T1000 (cell line): ENCODE measurements at places on chromosomes 4 and X.

DNA sequence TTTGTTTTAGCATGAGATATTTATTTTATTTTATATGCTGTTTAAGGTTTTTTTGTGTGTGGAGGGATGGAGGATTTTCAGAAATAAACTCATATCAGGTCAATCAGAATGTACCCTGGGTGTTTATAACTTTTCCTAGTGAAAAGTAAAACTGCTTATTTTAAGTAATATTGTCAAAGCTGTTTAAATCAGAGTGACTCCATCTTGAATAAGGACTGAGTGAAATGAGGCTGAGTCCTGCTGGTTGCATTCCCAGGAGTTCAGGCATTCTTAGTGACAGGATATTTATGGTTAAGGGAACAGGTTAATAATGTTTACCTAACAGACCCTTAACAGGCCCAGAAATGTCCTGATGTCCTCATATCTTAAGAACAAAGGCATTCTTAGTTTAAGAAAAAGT is 1160.9 kb upstream of the PCDH7 start:
- no peak for DNase-seq

GRCh38 chr4:6765703-6766102 is 16.8 kb upstream of the KIAA0232 start:
- no peak for DNase-seq

- no peak for DNase-seq
Measured at GRCh38 chrX:37921758-37922157, 74.4 kb upstream of the DYNLT3 start.

- no peak for DNase-seq
Measured at GRCh38 chr4:38236003-38236402, 275.8 kb downstream of the PTTG2 start.

DNA sequence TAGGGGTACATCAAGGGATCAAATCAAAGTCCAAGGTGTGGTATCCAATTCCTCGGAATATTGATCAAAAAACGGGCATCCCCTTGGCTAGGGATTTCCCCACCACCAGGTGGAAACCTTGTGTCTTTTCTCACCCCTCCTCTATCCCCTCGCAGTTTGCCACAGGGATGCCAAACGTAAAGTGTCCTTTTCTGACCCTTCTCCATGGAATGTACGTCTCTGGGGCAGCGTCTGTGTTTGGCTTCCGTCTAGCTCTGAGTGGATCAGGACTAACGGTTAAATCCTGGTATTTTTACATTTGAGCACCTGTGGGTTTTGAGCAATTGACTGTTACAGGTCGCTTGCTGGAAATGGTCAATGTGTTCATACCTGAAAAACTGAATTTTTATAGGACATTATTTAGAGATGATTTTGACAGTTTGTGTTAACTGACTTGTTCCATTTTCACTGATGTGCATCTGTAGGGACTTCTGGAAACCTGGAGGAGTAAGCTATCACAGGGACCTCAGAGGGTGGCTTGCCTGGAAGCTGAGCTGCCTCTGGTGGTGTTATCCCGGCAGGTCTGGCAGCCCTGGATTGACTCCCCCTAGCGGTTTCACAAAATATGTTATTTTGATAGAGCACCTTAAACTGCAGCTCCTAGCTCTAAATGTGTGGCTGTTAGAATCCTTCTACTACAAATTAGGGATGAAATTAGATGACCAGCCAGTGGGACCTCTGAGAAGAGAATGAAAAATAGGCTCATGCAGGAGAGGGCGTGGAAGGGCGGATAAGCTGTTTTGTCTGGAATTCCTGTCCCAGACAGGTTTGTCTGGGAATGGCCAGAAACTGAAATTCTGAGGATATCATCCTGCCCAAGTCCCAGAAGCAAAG is 8.8 kb upstream of the MGST2 start:
- DNase-seq = no peak

DNA sequence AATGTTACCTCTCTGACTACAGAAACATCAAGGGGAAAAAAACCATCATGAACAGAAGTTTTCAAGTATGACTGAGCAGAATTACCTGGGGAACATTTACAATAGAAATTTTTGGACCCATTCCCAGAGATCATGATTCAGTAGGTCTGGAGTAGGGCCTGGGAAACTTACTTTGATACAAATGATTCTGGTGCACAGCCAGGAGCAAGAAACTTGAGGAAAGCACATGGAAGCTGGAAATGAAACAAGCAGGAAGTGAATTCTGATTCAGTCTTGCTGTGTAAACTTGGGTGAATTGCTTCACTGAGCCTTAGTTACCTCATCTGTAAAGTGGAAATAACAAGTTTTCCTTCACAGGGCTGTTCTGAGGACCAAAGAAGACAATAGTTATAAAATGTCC is 192.5 kb upstream of the TAPT1 start:
- peak; percentile 32 for DNase-seq

- DNase-seq = no peak
Measured at GRCh38 chr4:113758372-113758771, 3.2 kb downstream of the CAMK2D start.

- no peak for DNase-seq
Measured at GRCh38 chrX:103789004-103789403, 12.4 kb downstream of the PLP1 start.

GRCh38 chr4:6924361-6924779 is 14.7 kb downstream of the TBC1D14 start:
- no peak for DNase-seq

GRCh38 chrX:126551725-126552312 is 795 bp downstream of the DCAF12L1 start:
- DNase-seq = no peak

DNA sequence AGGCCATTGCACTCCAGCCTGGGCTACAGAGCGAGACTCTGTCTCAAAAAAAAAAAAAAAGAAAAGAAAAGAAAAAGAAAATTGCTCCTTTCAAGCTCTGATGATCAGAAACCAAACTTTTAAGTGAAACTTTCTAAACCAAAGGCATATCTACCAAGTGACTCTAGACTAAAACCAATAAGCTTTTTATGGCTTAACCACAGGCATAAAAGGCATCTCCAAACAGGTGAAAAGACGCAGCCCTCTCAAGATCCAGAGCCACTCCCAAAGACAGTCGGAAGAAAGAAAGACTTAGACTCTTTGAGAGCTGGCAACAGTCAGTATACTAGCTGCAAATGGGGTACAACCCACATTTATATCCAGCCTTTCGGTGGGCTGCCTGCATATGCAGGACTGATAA is 117.1 kb upstream of the AP1S2 start:
- no peak for DNase-seq

DNA sequence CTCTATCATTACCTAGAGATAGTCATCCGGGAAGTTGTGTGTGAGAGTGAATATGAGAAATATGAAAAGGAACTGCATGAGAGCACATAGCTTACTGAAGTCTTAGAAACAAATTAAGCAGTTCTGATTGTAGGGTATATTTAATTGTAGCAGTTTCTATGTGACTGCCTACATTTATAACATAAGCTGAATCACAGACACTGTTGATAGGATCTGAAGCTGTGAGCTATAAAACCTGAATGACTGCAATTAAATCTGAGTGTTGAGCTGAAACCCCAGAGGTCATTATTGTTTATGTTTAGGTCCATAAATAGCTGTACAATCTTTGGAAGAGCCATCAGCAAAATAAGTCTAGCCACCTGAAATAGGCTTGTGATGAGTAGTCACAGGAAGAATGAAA is 210.1 kb upstream of the CXCL13 start:
- DNase-seq = no peak

DNA sequence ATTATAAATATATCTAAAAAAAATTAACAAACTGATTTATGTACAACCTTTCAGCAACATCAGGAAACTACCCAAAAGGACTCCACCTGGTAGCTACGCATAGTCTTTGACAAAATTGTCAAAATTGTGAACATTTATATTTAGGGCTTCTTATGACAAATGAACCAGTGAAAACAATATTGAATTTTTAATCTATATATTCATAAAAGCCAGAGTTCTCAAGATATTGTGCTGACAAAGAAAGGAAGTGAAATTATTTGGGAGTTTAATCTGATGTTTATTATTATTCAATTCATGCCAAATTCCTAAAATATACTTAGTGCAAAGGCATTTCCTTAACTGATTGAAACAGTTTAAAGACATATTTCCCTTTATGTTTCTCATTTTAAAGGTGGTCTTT is 5.3 kb upstream of the SULT1B1 start:
- DNase-seq = no peak

DNA sequence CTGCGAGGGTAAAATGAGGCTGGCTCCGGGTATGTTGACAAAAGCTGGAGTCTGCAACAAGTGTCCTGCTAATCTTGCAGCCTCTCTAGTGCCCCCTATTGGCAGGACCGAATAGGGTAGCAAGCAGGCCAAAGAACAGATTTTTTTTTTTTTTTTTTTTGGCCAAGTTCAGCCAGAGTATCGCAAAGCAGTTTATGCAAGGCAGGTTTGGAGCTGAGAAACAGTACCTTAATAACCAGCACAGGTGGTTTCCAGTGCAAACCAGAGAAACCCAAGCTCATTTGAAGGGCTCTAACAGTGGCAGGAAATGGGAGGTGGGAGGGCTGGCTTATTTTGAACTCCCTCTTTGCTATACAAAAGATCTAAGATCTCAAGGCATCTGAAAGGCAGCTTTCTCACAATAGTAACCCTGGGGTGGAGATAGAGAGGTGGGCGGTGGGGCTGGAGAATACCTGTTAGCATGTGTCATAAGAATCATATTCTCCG is 38.2 kb upstream of the OCIAD2 start:
- DNase-seq = no peak

DNA sequence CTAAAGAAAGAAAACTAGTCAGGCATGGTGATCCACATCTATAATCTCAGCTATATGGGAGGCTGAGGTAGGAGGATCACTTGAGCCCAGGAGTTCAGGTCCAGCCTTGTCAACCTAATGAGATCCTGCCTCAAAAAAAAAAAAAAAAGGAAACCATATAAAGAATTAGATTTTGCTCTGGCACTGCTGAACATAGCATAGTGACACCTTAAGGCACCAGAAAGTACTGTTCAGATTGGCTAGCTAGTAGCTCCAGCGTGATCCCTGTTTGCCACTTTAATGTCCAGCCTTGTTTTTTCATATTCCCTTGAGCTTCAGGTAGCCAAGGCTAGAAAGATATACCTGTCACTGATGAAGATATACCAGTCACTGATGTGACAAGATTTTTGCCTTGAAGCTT is 34.1 kb downstream of the EXOC1 start:
- no peak for DNase-seq

DNA sequence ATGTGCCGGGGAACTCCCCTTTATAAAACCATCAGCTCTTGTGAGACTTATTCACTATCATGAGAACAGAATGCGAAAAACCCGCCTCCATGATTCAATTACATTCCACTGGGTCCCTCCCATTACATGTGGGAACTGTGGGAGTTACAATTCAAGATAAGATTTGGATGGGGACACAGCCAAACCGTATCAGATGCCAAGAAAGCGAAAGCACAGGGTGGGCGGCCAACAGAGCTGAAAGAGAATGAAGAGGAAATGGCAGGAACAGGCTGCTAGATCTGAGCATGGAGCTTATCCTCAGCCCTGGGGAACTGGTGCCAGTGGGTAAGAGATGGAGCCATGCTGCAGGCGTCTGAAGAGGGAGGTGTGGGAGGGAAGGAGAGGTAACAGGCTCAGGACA is 117.7 kb upstream of the PNPLA4 start:
- DNase-seq = no peak

DNA sequence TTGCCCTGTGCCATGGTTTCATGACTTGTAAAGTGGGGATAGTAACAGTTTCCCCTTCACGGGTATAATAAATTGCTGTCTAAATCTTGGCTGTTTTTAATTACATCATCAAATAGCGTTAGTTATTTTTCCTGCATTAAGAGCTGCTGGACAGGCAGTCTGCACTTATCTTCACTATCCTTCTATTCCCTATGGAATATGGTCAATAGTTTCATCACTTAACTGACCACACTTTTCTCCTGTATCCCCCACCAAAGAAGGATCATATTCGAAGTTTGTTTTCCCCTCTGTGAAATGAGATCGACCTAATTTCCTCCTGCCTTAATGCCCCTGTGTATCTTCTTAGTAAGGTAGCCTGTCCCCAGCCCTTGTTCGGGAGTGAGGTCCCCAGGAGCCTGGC is 133.2 kb downstream of the SHROOM3 start:
- DNase-seq = no peak

GRCh38 chr4:114857831-114858230 is 255.6 kb downstream of the NDST4 start:
- DNase-seq = no peak

- DNase-seq = no peak
Measured at GRCh38 chr4:130600706-130601105, 1504.8 kb downstream of the C4orf33 start.

- no peak for DNase-seq
Measured at GRCh38 chr4:142516686-142517526, 329.2 kb downstream of the INPP4B start.

DNA sequence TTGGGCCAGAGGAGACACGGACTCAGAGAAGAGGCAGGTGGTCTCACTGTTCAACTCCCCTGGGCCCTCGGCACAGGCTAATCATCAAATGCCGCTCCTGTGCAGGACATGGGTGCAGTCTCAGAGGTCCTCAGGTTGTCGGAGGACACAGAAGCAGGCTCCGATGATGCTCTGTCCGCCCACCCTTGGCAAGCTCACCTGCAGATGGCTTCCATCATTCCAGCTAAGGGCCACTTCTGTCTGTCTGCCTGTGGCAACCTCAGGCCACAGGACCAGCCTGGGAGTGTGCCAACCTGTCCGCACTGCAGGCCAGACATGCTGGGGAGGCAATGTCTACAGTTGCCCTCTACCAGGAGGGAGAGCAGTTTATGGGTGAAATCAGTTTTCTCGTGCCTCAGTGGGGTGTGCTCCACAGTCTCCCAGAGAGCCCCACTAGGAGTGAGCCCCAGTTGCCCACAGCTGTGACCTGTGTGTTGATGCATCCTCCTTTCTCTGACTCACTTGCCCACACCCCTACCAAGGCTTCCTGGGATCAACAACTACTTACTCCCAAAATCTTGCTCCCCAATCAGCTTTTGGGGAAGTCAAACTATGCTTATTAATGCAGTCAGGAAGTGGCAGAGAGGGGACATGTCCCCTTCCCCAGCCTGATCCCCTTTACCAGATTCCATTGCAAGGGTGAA is 55.9 kb downstream of the HTRA3 start:
- DNase-seq = no peak

- DNase-seq = no peak
Measured at GRCh38 chrX:109347632-109348031, 134.3 kb downstream of the GUCY2F start.

DNA sequence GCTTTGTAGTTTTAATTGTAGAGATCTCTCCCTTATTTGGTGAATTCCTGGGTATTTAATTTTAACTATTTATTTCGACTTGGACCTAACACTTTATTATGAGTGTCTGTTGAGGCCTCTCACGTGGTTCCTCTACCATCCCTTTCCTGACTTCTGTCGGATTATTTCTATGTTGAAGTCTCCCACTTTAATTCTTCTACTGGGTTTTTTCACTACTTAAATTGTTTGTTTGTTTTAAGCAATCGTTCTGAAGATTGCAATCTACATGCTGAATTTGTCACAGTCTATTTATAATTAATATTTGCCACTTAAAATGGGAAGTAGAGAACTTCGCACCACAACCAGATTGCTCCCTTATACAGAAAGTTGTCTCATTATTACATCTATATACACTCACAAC is 20.8 kb upstream of the NKX1-1 start:
- DNase-seq = no peak

GRCh38 chrX:78506248-78506647 is 152.9 kb downstream of the RTL3 start:
- no peak for DNase-seq
